CD4-positive, alpha-beta memory T cell (primary cell): ENCODE measurements at places on chromosomes 4 and X. TPM values are rescaled to one million over a fixed set of nuclear protein-coding genes. Genes with fewer than 3 reads are reported as not detected.

- DNase-seq: no peak
These were observed 1.1 kb upstream of the SMIM43 start for GRCh38 chr4:121765971-121766538.

- no peak for DNase-seq
These were observed 947.8 kb downstream of the C4orf33 start for GRCh38 chr4:130043732-130044160.

Gene RHOXF2
- polyA plus RNA-seq: 0.16 TPM

DNA sequence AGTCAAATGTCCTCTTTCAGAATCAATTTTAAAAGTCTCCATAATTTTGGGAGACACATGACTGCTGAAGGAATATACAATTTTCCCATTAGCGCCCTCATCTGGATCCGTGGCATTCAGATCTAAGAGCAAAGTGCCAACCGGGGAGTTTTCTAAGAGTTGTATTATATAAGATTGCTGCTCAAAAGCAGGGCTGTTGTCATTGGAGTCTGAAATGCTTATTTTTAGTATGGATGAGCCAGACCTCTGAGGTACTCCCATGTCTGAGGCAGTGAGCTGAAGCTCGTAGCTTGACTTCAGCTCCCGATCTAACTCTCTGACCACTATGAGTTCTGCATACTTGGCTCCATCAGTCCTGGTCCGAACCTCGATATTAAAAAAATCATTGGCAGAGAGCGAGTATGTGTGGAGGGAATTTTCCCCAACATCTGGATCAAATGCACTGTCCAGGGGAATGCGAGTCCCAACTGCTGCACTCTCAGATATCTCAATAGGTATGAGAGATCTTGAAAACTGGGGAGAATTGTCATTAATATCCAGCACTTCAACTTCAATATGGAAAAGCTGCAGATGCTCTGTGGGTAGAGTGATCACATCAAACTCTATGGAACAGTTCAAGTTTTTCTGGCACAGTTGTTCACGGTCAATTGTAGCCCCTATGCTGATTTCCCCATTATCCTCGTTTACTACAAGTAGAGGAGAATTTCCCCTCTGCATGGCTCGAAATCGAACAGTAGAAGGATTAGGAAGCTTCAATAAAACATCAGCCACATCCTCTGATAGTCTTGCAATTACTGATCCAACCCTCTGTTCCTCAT is 917 bp downstream of the PCDH18 start:
- no peak for DNase-seq

Gene RHOXF2B
- polyA plus RNA-seq: not detected

Gene NSUN7
- polyA plus RNA-seq: not detected

DNA sequence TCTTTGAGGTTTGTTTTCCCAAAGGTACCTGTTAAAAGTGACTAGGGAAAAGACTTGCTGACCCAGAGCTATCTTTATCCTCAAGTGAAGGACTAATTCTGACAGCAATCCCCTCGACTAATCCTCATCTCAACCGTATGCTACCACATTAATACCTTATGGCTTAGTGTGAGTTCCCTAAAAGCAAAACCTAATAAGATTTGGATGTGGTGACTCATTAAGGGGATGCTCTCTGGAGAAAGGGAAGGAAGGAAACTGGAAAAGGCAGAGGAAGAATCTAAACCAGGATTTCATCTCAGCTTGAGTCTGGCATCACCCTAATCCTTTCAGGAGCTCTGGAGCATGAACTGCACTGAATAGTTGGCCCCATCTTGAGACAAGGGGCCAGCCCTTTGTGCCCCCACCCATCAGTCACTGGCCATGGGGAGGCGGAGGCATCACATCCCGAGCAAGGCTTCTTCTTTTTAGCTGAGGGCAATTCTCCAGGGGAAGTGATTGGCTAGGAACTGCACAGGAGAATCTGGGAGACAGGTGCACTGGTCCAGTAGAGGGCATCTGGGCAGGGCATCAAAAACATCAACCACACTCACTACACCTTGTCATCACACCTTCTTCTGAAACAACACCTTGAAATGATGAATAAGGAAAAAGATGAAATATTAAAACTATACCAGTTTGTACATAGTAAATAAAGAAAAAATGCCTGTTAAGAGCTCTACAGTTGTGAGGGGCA is 6.9 kb upstream of the BBS7 start:
- DNase-seq: no peak

GRCh38 chr4:54392479-54392878 is 163.4 kb downstream of the PDGFRA start:
- no peak for DNase-seq

- no peak for DNase-seq
These were observed 48.7 kb downstream of the ATP10D start for GRCh38 chr4:47533689-47534347.

DNA sequence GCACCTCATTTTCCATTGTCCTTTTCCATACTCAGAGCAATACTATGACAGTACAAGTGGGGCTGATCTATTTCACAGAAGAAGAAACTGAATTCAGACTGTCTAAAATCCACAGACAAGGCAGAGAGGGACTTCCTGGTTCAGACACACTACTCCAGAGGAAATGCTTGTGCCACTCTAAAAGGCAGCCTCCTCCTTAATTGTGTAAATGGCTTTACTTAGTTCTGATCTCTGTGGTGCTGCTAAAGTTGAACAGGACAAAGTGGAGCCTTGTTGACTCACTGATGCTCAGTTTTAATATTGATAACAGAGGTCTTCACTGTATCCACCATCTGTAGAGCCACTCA is 122.4 kb downstream of the KIT start:
- no peak for DNase-seq
